Thyroid gland (tissue), 4 donors: ENCODE measurements at places on chromosomes 1 and 21. TPM values are rescaled to one million over a fixed set of nuclear protein-coding genes. Genes with fewer than 3 reads are reported as not detected.

- DNase-seq, result no peak
These were observed 15.7 kb downstream of the CFAP45 start for GRCh38 chr1:159884296-159884695.

The LCE2A gene
- total RNA-seq, result not detected

The ITLN2 gene
- total RNA-seq, result not detected

The ZNF593OS gene
- not detected for total RNA-seq

The SPRR5 gene
- not detected for total RNA-seq

- DNase-seq, result no peak
These were observed 8.0 kb downstream of the MECR start for GRCh38 chr1:29222686-29223085.

The PFKL gene
- total RNA-seq, result 68.5 TPM

DNA sequence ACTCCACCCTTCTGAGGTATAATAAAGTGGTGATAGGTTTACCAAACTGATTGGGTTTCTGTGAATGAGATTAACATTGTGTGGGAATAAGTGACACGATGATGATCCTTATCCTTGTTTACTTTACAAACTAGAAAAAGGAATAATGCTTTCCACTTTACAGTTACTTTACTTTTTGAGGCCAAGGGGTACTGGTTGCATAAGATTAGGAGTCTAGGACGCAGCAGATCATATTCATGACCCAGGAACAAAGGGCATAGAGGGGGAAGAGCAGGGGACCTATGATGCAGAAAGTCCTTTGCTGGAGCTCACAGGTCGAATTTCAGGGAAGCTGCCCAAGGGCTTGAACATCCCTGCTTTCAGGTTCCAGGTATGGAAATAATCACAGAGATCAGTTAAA lies 20.4 kb downstream of the FGGY start:
- DNase-seq, result no peak

- DNase-seq, result no peak
These were observed 11.5 kb downstream of the SLC45A1 start for GRCh38 chr1:8329439-8329838.

DNA sequence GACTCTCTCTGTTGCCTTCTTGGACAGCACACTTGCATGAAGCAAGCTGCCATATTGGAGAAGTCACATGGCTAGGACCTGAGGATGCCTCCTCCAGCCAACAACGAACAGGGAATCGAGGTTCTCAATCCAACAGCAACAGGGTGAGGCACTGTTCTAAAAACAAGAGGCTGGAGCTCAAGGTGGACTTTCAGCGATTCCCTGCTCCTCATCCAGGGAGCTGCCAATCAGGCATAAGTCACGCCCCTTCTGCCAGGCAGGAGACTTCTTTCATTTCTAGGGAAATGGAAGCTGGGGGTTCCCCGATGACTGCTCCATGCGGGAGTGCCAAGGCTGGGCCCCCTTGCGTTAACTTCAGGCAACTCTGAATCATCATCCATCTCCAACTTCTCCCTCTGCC lies 22.7 kb upstream of the IFNAR1 start:
- DNase-seq, result no peak

GRCh38 chr1:179767996-179768395 lies 24.9 kb downstream of the FAM163A start:
- DNase-seq, result no peak

The GLUL gene
- total RNA-seq, result 2,437 TPM

DNA sequence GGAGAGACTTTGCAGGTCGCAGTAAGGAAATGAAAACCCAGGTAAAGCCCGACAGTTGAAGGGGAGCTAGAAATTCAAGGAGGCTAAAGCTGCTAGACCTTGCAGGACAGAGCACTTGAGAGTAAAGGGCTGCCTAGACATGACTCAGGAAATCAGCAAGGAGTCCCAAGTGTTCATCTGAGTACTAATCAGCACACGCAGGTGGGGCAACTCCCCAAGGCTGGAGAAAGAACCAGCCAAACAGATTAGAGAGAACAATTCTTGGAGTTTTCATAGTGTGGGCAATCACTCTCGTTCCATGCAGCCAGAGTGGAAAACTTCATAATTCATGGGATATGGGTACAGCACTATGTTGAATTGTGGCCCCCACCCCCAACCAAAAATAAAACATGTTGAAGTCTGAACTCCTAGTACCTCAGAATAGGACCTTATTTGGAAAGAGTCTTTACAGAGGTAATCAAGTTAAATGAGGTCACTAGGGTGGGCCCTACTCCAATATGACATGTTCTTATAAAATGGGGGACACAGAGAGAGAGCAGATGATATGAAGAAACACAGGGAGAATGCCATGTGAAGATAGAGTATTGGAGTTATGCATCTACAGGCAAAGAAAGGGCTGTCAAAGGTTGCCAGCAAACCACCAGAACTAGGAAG lies 28.0 kb downstream of the SYDE2 start:
- DNase-seq, result peak; percentile 59

GRCh38 chr1:231487910-231488309 lies 40.6 kb upstream of the TSNAX start:
- no peak for DNase-seq

GRCh38 chr1:87084244-87084836 lies 169.9 kb downstream of the HS2ST1 start:
- DNase-seq, result no peak

DNA sequence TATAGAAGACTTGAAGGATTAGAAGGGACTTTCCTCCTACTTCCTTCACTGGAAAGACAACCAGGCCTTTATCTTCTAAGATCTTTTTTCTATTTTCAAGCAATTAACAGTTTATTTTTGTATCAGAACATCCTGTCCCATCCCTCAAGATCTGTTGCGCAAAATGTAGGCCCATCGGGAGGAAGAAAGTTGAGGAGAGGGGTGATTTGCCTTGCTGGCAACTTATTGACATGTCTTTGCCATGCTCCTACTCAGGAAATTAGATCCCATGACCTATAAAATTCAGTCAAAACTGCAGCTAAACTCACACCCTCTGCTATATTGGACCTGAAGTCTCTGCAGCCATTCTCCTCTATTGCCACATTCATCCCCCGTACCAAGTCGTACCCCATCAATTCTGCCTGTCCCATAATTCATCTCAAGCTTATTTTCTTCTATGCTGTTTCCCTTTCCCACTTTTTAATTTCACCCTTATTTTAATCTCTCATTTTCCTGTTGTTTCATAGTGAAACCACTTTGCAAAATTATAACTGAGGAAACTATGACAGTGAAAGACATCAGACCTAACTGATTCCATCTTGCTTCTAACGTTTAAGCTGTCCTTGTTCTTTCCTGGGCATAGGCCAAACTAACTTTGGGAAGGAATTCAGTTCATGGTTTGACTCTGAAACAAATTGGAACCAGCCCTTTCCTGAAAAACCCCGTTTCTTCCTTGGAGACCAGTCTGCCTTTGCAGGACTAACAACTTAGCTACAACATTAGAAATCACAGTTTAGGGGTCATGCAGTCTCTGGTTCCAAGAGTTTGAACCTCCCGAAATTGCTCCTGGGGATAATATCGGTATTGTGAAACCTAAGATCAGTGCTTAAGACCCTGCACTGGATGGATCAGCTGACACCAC lies 195.7 kb upstream of the PTBP2 start:
- DNase-seq, result no peak

DNA sequence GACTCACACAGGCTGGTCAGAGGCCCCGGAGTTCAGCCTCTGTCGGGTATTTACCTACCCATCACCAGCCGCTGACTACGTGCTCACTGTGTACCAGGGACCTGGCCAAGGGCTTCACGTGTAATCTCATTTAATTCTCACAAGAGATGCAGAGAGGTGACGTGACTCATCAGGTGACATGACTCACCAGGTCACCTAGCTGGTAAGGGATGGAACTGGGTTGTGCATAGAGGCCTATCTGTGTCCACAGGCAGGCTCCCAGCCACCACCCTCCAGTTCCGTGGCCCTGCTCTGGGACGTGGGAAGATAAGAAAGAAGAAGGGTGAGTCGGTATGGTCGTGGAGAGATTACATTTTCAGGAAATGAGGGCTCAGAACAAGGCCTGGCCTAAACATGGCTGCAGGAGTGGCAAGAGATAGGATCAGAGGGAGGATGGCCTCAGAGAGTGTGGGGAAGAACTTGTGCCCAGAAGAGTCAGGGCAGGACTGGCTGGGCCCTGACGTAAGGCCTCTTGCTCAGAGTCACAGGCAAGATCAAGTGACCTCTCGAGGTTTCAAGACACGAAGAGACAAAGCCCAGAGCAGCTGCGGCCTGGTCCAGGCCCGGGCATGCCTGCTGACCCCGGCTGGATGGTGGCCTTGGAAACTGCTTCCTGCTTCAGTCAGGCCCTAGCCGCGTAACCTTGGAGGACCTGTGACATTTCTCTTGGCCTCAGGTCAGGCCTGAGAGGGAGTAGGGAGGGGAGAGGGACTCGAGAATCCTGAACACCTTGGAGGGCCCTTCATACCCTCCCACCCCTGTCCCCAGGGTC lies 52.7 kb upstream of the WASF2 start:
- DNase-seq, result peak; percentile 50

DNA sequence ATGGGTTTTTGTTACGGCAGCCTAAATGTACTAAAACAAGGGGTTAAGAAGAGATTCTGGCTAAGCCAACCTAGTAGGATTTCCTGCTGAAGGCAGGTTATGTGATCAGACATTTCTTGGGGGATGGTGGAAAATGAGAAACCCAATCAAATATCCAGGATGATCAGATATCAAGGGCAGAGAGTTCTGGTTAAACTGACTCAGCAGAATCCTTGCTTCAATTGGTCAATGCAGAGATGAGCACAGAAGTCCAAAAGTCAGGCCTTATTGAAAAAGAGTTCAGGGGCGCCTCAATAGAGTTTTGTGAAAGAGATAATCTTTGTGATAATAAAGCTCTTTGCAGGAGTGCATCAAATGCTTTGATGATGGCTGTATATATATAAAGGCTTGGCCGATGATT lies 237.1 kb downstream of the AMY1C start:
- no peak for DNase-seq

The CLDN19 gene
- not detected for total RNA-seq

- no peak for DNase-seq
These were observed 71.7 kb downstream of the SNX7 start for GRCh38 chr1:98732985-98733781.

DNA sequence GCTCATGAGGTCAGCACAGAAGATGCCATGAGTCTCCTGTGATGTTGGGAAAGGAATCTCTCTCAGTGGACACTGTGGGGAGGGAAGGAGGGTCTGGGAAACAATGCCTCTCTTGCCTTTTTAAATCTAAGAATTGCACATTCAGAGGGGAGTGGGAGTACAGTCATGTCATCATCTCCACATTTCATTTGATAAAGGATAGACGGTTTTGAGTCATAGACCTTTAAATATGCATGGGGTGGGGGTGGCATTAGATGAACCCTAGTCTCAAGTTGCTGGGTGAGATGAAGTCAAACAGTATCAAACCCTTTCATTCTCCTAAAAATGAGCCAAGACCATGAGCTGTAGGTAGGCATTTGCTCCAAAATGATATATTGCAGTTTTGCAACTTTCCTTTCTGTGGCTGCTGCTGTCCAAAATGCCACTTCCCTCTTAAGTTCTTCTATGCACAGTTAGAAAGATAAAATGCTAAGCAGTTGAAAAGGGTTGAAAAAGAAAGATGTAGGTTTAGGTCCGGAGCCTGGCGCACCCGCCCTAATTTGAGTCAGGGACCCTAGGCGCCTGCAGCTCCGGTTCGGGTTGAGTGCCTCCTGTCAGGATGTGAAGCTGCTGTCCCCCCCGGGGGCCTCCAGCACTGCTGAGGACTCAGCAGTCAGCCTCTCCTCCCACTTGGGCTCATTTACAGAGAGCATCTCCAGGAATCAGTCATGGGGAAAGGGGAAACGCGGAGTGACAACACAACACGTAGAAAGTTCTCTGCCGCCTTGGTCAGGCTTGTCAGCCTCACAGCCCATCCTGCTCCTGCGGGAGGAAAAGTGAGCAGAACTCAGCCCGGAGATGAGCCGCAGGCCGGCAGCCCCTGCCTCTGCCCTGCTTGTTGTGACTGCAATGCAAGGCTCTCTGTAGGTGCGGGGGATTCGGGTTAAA lies 479.3 kb upstream of the RUNX1 start:
- DNase-seq, result peak; percentile 53

The FCRL2 gene
- total RNA-seq, result not detected

The DFFA gene
- 28.2 TPM for total RNA-seq

DNA sequence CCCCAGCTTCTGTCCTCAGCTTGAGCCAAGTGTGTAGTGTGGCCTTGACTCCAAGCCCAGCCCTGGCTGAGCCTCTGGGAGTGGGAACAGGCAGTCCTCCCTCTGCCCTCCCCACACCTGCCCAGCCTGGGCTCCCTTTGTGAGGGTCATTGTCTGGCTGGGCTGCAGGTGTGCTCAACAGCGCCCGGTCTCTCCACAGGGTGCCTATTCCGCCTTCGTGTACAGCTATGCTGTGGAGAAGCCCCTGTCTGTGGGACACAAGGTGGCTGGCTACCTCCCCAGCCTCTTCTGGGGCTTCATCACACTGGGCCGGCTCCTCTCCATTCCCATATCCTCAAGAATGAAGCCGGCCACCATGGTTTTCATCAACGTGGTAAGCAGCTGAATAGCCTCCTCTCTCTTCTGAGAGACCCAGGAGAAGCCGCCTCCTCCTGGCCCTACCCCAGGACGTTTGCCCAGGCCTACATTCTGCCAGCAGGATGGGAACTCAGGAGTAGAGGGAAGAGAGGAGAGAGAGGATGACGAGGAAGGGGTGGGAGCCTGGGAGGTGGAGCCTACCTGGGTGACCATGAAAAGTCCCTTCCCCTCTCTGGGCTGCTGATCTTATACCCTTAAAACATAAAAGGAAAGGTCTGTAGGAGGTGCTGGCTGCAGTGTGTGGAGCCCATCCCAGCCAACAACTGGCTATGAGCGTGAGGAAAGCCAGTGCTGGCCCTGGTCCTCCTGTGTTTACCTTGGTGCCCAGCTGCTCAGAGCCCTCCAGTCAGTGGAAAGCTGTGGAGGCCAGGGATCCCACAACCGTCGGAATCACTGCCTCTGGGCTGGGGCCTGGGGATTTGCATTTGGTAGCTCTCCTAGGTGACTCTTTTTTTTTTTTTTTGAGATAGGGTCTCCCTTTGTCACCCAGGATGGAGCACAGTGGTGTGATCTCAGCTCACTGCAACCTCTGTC lies 45.7 kb downstream of the ELK4 start:
- no peak for DNase-seq

DNA sequence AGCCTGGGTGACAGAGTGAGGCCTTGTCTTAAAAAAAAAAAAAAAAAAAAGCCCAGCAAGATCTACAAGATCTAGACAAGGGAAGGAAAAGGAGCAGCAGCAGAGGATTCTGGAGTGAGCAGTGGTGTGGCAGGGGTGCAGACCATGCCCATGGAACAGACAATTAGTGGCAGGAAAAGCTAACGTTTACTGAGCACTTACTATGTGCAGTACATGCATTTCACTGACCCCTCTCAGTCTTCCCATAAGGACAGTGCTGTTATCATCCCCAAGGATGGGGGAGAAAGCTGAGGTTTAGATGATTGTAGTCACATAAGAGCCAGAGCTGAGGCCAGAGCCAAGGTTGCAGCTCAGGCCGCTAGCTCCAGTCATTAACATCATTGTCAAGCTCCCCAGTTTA lies 5.9 kb downstream of the PODN start:
- DNase-seq, result no peak

GRCh38 chr1:92851729-92852128 lies 19.9 kb downstream of the RPL5 start:
- no peak for DNase-seq

- DNase-seq, result peak; percentile 80
These were observed 19.1 kb downstream of the RAB7B start for GRCh38 chr1:205983925-205984725.

The OR2T10 gene
- not detected for total RNA-seq

The NIT1 gene
- 50.4 TPM for total RNA-seq

The MNDA gene
- total RNA-seq, result 8.5 TPM
